Fibroblast of the aortic adventitia (primary cell): ENCODE measurements at places on chromosomes 6 and 20. TPM values are rescaled to one million over a fixed set of nuclear protein-coding genes. Genes with fewer than 3 reads are reported as not detected.

The NHLRC1 gene
- total RNA-seq: 2.1 and 3.0 TPM in 2 replicates

The DAAM2 gene
- total RNA-seq: 3.4 and 11.5 TPM in 2 replicates

The LHFPL5 gene
- not detected in 2 replicates for total RNA-seq

The SIRPB1 gene
- total RNA-seq: 0.90 TPM in 1 of 2 replicates, not detected in the other

The RIN2 gene
- 36.6 and 61.1 TPM in 2 replicates for total RNA-seq

The ZBTB46 gene
- 1.1 and 2.9 TPM in 2 replicates for total RNA-seq

The SAPCD1 gene
- total RNA-seq: 0.90 and 6.2 TPM in 2 replicates

The LPA gene
- total RNA-seq: not detected in 2 replicates

The CST9L gene
- total RNA-seq: not detected in 2 replicates

The LY6G6F gene
- not detected in 2 replicates for total RNA-seq

The DLL1 gene
- total RNA-seq: 0.09 and 4.9 TPM in 2 replicates

The NINL gene
- total RNA-seq: 6.5 and 31.0 TPM in 2 replicates

The KLHDC3 gene
- 27.0 and 78.1 TPM in 2 replicates for total RNA-seq

DNA sequence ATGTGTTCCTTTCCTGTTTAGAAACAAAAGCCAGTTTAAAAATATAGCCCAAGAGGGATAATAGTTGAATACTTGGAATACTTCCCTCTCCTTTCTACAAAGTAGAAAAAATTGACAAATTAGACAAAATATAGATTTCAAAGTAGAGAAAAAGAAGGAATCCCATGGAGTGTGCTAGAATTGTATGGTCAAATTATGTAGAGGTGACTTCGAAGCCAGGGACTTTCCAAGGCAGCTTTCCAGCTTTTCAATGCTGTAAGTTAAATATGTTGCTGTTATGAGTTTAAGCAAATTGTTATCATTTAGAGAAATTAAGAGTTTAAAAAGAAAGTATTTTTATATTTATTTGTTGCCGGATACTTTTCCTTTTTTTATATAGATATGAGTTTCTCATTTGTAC is 415.5 kb upstream of the OPRM1 start:
- DNase-seq: no peak

DNA sequence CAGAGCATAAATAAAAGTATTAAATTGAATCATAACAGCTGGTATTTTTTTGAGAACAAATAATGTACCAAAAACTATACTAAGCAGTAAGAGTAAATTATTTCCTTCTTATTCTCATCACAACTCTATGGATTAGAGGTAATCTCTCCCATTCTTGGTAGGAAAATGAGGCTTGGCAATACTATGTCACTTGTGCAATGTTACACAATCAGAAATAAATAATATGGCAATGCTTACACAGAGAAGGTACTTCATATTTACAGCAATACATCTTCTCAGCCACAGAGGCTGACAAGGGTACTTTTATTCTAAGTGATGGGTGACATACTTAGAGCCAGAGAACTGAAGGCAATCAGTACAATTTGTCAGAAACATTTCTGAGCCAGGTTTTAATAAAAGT is 3.9 kb downstream of the DST start:
- DNase-seq: no peak

GRCh38 chr20:38995536-38996044 is 33.4 kb downstream of the DHX35 start:
- no peak for DNase-seq

- no peak for DNase-seq
Observed at GRCh38 chr6:16651871-16652270, 109.4 kb downstream of the ATXN1 start.

- DNase-seq: peak; percentile 72
Observed at GRCh38 chr20:44217342-44218092, 6.9 kb upstream of the OSER1 start.

GRCh38 chr6:150201772-150202329 is 59.0 kb downstream of the PPP1R14C start:
- DNase-seq: no peak

- DNase-seq: no peak
Observed at GRCh38 chr6:25447570-25447929, 168.4 kb downstream of the CARMIL1 start.

- DNase-seq: no peak
Observed at GRCh38 chr6:169695131-169695530, 6.7 kb downstream of the WDR27 start.

GRCh38 chr20:3800878-3801260 is 4.8 kb downstream of the CDC25B start:
- no peak for DNase-seq

DNA sequence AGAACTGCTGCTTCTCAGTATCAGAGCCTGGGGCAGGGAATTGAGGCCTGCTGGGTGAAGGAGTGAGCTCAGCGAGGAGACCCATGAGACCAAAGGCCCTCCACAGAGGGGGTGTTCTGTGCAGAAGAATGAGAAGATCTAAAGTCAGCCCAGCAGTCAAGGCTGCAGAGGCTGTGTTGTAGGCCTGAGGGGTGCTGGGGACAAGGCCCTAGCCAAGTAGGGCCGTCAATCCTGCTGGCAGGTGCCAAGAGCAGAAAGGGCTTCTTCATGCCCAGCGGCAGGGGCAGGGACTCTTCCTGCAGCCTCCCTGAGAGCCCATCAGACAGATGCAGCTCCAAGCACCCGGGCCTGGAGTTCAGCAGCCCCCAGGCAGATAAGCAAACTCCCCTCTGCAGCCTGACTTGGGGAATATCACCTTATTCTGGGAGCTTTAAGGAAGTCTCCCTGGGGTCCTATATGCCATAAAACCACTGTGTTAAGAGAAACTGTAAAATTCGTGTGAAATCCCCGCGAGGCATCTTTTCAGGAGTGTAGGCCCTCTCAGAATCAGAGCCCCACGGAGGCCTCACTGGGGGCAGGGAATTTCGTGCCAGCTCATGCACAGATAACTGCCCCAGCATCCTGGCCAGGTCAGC is 9.0 kb downstream of the CCDC167 start:
- DNase-seq: no peak

- DNase-seq: no peak
Observed at GRCh38 chr6:84033523-84034451, at the start of gene MRAP2. TSS of gene MRAP2 (plus strand) at chr6:84033772. CDS start at chr6:84055319, 21,547 bp downstream.

- DNase-seq: no peak
Observed at GRCh38 chr6:138989098-138989983, 1.3 kb upstream of the REPS1 start.

DNA sequence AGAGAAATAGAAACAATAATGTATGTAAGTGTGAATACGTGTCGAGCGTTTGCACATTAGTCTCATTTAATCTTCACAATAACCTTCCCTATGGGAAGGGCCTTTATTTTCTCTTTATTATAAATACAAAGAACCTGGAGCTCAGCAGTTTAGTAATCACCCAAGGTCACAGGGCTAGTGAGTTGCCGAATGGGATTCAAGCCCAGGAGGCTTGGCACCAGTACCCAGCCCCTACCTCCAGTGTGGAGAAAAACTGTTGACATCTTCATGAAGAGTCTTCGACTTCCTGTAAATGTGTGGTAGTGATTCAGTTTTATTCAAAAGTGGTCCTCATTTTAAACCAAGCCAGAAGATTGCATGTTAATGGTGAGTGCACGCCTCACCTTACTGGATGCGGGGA is 162.8 kb downstream of the SCML4 start:
- no peak for DNase-seq

DNA sequence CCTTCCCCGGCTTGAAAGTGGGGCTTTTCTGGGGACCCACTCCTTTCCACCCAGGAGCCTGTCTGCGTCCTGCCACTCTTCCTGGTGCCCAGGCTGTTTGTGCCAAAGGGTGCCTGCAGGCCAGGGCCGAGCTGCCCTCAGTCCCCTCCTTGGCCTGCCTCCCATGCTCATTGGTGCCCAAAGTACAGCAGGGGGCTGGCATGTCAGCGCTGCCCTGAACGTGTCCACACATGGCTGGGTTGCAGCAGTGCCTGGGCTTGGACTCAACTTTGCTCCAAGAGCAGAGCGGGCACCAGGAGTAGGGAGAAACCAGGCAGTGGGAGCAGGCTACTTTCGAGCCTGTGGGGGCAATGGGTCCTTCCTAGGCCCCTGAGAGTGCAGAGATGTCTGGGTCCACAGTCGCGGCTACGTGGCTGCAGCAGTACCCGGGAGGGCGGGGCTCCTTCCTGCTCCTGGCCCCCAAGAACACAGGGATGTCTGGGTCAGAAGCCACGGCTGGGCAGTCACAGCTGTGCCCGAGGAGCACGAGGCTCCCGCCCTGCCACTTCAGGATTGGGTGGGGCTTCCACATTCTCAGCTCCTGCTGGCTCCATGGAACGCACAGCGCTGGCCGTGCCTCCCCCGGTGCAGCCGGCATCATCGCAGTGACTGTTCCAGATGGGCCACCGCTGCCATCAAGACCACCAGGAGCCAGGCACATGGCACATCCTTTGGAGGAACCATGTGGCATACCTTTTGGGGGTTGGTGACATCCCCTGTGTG is 50.0 kb upstream of the CLDN20 start:
- no peak for DNase-seq

- DNase-seq: no peak
Observed at GRCh38 chr6:88174906-88175305, 8.8 kb upstream of the CNR1 start.

DNA sequence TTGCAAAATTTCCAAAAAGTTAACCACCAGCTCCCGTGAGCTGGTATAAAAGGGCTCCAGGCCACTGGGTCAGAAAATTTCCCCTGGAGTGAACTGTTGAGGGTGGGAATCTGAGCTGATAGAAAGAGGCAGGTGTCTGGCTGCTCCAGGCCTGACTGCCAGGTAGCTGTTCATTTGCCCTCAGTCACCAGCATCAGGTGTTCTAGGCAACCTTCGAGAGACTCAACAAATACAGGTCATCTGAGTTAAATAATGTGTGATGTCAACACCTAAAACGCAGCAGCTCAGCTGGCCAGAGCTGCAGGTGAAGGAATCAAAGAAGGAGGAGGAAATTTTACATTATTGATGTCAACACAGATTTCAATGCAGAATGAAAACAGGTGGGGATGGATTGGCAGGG is 46.7 kb downstream of the KCNK5 start:
- no peak for DNase-seq

DNA sequence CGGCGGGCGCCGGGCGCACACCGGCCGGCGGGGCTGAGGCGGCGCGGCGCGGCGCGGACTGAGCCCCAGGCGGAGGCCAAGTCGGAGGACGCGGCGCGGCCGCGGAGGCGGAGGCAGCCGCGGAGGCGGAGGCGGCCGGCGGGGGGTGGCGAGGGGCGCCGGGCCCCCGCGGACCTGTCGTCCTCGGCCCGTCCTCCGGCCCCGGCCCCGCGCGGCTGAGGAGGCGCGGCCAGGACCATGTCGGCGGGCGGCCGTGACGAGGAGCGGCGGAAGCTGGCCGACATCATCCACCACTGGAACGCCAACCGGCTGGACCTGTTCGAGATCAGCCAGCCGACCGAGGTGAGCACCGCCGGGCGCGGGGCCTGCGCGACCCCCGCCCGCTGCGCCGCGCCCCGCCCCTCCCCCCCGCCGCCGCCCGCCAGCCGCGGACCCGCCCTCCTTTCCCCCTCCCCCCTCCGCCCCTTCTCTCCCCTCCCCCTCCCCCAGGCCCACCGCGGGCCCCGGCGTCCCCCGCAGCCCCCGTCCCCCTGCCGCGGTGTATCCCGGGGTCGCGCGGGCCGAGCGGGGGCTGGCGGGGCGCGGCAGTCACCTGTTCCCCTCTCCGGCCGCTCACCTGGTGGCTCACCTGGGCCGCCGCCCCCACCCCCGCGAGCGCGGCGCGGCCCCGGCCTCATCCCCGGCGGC is at the start of gene AFDN:
Gene AFDN (plus strand): TSS at position 16 of the 687 bp plus-strand sequence. CDS start 222 bp downstream, at position 238.
- no peak for DNase-seq

- DNase-seq: no peak
Observed at GRCh38 chr20:42494290-42494689, 695.4 kb downstream of the PTPRT start.

DNA sequence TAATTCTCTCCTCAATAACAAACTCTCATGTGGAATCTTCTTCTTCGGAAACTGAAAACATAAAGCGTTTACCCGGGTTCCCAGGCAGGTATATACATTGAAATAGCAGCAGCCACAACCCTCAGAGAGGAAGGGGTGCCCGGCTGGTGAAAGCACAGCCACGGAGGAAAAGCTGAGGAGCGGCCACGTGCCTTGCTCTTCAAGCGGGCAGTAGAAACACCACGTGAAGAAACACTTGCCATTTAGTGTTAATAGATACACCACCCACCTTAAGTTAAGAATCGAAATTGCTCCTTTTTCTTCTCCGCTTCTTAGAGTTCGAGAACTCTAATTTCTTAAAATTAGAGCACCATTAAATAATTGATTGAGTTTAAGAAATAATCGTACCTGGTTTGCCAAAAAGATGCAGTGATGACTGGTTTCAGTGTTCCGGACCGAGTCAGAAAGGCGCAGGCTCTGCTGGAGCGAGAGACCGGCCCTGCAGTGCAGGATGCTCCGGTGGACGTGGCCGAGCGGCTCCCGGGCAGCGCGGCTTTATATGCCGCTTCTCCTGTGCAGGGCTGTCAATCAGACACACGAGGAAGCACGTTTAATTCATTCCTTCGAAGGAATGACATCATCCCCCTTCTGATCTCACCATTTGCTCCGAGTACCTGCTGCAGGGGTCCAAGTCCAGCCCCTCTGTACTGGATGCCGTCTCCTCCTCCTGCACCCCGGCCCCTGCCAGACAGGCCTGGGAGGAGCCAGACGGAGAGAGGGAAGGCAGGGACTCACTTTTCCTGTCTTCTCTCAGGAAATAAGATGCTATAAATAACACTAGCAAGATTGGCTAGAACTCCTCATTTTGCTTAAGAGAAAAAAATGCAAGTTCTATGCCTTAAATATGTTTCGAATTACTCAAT is at the start of gene THBS2:
Gene THBS2 (minus strand): TSS at position 510 of the 902 bp plus-strand sequence. CDS start 3,062 bp downstream, outside the sequence.
- DNase-seq: peak; percentile 99

GRCh38 chr6:7811441-7811840 is 85.5 kb downstream of the BMP6 start:
- DNase-seq: no peak

DNA sequence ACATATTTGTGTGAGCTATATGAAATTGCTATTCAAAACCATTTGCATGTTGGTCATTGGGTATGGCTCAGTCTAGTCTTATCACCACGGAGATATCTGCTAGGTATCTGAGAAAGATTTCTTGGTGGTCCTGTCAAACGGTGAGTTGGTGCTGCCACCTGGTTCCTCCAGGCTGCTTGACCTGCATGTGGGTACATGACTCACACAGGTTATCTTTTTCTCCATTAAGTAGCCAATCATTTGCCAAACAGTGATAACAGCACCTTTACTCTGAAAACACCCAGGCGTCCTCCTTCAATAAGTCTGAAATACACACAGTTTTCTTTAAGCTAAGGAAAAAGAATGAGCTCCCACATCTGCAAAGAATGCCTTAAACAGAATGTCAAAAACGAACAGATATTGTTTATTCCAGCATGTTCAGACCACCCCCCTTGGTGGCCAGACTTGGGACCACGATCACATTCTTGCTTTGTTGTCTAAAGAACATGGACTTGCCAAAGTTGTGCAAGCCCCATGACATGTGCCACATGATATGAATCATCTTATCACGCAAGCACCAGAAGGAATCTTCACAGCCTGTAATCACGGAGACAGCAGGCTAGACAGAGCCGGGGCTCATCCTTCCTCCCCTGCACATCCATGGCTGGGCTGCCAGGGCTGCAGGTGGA is 200.7 kb upstream of the THBS2 start:
- peak; percentile 43 for DNase-seq

- DNase-seq: no peak
Observed at GRCh38 chr6:53866226-53866625, 71.4 kb downstream of the LRRC1 start.

- peak; percentile 89 for DNase-seq
Observed at GRCh38 chr6:81997090-81997926, 244.8 kb upstream of the TENT5A start.
